ENCODE measurements at places on chromosomes 6 and 20.
A peak's percentile ranks its signal among the peaks of the same experiment; 100 is the strongest.

- no peak for DNase-seq
These were observed 266.4 kb upstream of the PREP start for GRCh38 chr6:105669232-105669631.

GRCh38 chr20:41044409-41045062 is 15.9 kb downstream of the TOP1 start:
- no peak for DNase-seq

- DNase-seq: no peak
These were observed 31.0 kb upstream of the CTAGE9 start for GRCh38 chr6:131741688-131742393.

- no peak for DNase-seq
These were observed 41.1 kb downstream of the TOX2 start for GRCh38 chr20:43955750-43956191.

DNA sequence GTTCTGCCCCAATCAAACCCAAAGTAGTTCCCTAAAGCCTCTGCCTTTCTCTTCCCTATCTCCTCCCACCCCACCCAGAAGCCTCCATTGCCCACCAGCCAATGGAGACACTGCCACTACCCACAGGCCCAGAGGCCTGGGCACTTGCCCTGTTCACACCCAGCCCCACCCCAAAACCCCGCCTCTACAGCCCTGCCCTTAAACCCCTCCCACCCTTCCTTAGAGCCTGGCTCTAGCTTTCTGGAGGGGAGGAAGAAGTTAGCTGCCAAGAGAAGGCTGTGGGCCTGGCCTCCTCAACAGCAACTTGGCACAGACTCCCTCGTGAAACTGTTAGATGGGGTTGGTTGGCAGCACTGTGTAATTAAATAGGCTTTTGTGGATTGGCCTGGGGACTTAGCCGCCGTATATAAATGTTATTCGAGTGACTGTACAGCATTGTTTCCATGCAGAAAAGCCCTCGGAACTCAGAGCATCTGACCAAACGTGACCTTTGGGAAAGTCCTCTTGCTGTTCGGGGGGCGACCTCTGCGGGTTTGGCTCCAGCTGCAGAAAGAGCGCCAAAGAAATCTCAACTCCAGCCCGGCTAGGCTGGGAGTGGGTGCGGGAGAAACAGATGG is 31.4 kb downstream of the COL11A2 start:
- peak; percentile 20 for DNase-seq

DNA sequence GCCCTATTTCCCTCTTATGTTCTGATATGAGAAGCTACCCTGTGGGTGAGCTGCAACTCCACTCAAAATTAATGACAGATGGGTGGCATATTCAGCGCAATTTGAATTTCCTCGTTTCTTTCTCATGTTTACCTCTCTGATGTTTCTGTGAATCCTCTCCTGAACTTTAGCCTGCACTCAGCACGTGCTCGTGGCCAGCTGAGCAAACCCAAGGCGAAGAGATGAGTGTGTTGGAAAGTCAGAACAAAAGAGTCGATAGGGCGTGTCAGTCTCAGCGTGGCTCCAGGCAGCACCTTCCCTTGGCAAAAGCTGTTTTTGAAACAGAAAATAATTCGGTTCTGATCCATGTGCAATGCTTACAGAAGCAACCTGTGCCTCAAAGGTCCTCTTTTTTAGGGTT is 226.1 kb upstream of the GMDS start:
- no peak for DNase-seq

DNA sequence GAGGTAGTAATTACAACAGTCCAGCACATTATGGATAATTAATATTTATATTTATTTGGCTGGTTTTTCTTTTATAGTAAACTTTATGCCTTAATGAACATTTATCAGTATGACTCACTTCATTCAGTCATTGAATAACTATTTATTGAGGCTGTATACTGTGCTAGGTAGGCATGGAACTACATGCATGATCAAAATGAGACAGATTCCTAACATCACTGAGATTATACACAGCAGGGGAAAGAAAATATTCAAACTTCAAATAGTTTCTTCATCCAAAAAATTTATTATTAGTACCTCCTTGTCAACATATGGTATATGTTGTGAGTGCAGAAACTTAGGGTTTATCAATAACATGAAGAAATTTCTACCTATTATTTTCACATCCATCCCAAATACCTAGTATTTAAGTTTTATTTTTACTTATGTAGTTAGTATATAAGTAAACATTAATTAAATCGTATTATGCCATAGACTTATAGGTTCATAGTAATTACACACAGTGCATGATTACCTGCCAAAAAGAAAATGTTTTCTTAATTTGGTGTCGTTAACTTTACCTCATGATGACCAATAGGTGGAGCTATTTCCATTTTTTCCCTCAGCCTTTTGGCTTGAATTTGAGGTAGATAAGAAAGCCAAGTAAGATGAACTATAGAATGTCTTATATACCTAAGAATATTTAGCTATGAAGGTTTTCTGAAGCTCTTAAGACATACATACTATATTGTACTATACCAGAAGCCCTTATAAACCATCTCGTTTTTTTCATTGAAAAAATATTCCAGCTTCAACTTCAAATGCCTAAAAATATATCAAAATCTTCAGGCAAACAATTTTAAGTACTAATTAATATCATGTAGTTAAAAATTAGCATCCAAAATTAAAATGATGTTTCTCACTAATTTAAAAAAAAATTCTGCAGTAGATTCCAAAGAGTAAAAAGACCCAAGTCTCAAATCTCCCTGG is 12.5 kb upstream of the TMEM30A start:
- no peak for DNase-seq

GRCh38 chr20:40993794-40994540 is 34.7 kb upstream of the TOP1 start:
- no peak for DNase-seq

DNA sequence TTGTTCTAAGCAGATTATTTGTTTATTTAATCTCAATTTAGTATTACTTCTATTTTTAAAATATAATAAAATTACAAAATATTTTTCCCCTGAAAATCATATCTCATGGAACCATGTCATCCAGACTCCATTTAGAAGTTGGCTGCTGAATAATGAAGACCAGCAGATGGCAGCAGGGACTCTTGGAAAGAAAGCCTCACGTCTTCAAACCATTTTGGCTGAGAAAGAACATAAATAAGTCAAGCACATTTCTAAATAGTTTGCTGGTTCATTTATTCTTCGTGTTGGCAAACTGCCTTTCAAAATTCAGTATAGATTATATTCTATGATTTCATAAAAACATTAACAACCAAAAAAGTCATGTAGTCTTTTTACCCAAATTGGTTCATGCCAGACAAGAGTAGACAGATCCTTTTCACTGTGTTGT is 71.7 kb downstream of the RCAN2 start:
- peak; percentile 28 for DNase-seq

- peak; percentile 20 for DNase-seq
These were observed 35.9 kb upstream of the TBC1D22B start for GRCh38 chr6:37221585-37222124.

GRCh38 chr6:13454286-13455221 is 32.8 kb downstream of the GFOD1 start:
- peak; percentile 87 for DNase-seq

- no peak for DNase-seq
These were observed 652.1 kb upstream of the SLC35B3 start for GRCh38 chr6:9087470-9087869.

DNA sequence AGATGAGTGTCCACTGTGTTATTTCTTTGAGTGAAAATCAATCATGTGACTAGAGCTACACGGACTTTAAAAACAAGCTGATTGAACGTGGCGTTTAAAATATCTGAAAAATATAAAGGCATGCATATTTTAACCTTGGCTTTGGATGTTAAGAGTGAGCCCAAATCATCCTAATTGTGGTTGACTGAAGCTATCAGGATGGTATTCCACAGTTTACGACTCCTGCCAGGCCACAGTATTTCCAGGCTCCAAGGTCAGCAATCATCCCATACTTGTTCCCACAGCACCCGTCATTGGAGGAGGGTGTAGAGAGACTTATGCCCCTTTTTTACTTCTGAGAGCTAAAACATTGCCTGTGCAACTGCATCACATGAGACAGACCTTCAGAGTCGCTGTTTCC is 43.2 kb upstream of the TMX4 start:
- DNase-seq: no peak

- no peak for DNase-seq
These were observed 7.8 kb downstream of the HRH3 start for GRCh38 chr20:62212299-62212698.

- DNase-seq: no peak
These were observed 187.0 kb downstream of the SOD2 start for GRCh38 chr6:159506048-159506447.

GRCh38 chr20:53124075-53124551 is 152.0 kb downstream of the TSHZ2 start:
- no peak for DNase-seq

- no peak for DNase-seq
These were observed 135.3 kb downstream of the HFE start for GRCh38 chr6:26222571-26222970.

DNA sequence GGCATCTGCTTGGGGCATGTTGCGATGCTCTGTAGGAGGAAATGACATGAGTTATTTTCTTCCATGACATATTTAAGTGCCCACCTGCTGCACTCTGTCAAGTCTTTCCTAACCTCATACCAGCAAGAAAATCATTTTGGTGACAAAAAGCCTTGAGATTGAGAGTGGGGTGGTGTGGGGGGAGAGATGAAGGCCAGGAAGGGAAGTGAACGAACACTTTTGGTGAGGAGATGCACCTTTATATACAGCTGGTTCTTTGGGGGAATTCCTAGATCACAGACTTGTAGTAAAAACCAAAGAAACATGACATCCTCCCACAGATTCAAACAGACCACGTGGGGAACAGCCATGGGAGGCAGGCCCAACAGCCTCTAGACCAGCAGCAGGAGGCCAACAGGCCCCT is 26.1 kb downstream of the NCOA5 start:
- DNase-seq: no peak

Data from activated T-cell treated with anti-CD3 and anti-CD28 coated beads, Interleukin-2, amount 50 U/mL, for 48 hours (primary cell).